ENCODE measurements at places on chromosomes 7 and 10.
A peak's percentile ranks its signal among the peaks of the same experiment; 100 is the strongest.

GRCh38 chr7:104848138-104848990 is 165.6 kb upstream of the KMT2E start:
- DNase-seq, result peak; percentile 69

- peak; percentile 27 for DNase-seq
Measured at GRCh38 chr10:122342293-122343134, 32.0 kb upstream of the PLEKHA1 start.

GRCh38 chr7:30965883-30966282 is 2.1 kb downstream of the GHRHR start:
- DNase-seq, result no peak

GRCh38 chr7:115672024-115672423 is 358.5 kb downstream of the TFEC start:
- no peak for DNase-seq

DNA sequence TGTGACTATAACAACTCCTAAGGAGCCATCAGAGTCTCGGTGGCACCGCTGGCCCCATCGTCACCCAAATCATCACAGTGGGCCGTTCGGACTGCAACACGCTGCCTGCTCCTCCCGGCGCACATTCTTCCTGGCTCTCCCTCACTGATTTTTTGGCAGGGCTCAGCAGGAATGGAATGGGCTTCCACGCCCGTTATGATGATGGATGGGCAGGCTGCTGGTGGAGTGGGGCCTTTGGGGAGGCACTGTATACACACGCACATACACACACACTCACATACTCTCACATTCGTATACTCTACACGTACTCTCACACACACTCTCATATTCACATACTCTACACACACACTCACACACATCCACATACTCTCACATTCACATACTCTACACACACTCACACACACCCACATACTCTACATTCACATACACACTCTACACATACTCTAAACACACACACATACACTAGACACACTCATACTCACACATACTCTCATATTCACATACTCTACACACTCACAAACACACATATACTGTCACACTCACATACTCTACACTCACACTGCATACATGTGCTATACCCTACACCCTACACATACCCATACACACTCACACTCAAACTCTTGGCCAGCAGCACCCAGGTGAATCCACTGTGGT is 99.8 kb downstream of the KCNMA1 start:
- DNase-seq, result no peak

- DNase-seq, result no peak
Measured at GRCh38 chr7:27269455-27269854, 26.9 kb downstream of the EVX1 start.

GRCh38 chr10:60778971-60779796 is 906 bp downstream of the CDK1 start:
- DNase-seq, result no peak

DNA sequence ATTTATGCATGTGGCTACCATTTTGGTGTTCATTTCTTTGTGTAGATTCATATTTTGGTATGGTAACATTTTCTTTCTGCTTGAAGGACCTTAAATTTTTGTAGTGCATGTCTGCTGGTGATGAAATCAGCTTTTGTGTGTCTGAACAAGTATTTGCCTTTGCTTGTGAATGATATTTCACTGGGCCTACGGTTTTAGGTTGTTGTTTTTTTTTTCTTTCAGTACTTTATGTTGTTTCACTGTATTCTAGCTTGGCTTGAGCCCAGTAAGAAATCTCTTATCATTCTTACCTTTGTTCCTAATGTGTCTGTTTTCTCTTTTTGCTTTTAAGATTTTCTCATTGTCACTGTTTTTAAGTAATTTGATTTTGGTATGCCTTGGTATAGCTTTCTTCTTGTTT is 31.9 kb downstream of the SAMD8 start:
- no peak for DNase-seq

GRCh38 chr10:107028236-107028635 is 136.3 kb downstream of the SORCS1 start:
- DNase-seq, result no peak

- DNase-seq, result no peak
Measured at GRCh38 chr10:7205656-7206055, 205.2 kb downstream of the SFMBT2 start.

DNA sequence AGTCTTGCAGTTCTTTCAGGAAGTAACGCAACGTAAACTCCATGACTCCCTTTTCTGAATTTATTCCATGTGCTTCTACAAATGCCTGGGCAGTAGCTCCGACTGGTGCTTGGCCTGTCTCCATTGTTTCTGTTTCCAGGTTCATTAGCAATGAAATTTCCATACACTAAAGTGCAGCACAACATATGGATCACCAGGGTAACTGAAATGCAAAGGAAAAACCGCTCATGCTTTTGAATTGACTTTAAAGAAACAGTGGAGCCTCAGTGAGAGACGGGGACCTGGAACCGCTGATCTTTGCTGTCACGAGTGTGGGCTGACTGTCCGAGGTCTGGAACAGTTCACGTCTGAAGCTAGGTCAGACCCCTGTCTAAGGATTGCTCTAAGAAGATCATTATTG is 126.5 kb upstream of the IGFBP3 start:
- DNase-seq, result no peak

DNA sequence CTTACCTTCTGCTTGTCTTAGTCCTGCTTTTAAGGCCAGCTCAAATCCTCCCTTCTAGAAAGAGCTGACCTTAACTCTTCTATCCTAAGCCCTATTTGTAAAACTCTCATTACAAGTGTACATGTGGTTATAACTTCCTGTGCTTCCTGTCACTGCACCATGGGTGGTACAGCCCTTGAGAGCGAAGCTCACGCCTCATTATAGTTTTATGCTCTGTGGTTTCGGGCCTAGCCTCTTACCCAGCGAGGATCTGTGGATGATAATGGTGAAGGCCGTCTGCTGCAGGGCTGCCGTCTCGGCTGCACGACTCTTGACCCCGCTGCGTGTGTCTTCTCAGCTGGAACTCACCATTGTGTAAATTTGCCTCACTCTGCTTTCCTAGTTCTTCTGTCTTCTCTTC is 74.6 kb downstream of the CUL1 start:
- no peak for DNase-seq

- DNase-seq, result no peak
Measured at GRCh38 chr10:132547421-132547861, 9.9 kb downstream of the INPP5A start.

GRCh38 chr7:90033850-90034249 is 120.4 kb upstream of the STEAP1 start:
- no peak for DNase-seq

GRCh38 chr7:120813546-120814252 is 44.2 kb downstream of the TSPAN12 start:
- DNase-seq, result no peak

- no peak for DNase-seq
Measured at GRCh38 chr10:113302062-113302461, 250.8 kb upstream of the HABP2 start.

DNA sequence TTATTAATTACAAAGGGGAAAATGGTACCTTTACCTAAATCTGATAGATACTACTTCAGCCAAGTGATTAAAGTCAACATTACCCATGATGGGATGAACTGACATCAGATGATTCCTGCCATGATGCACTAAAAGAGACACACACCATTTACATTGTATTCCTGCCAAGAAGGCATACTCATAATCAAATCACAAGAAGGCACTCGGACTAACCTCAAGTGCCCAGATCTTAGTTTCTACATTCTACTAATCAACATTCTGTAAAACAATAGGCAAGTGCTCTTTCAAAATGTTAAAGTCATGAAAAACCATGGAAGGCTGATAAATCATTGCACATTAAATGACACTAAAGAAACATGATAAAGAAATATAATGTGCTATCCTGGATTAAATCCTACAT is 44.4 kb downstream of the SLC35G1 start:
- DNase-seq, result no peak

DNA sequence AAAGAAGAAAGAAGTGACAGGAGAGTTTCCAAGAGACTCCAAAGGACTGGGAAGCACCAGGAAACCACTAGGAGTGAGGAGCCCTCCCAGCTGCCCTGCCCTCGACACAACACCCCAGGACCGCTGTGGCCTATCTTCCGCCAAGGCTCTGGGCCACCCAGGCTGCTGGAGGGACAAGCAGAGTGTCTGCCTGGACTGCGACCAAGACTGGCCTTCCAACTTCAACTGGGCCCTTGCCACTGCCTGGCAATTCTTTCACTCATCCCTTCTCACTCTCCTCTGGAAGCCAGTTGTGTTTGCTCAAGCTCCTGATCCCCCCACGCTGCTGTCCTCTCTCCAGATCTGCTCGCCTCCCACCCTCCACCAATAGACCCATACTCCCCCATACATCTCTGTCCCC is 10.2 kb downstream of the KIAA1549 start:
- no peak for DNase-seq

DNA sequence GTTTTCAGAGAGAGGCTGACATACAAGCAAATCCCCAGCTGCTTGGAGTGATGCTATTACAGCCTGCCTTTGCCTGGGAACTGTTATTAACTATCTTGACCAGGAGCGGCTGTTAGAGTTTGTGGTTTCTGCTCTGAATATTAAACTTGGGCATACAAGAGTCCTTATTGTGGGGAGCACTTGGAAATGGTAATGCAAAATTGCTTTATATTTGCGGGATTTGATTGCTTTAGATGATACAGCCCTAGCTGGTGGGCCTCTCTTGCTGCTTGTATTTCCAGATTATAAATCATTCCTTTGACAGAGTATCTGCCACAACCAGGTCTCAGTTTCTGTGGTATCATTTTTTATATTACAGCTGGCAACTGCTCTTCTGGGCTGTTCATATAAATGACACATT is 101.9 kb upstream of the FAM204A start:
- no peak for DNase-seq

DNA sequence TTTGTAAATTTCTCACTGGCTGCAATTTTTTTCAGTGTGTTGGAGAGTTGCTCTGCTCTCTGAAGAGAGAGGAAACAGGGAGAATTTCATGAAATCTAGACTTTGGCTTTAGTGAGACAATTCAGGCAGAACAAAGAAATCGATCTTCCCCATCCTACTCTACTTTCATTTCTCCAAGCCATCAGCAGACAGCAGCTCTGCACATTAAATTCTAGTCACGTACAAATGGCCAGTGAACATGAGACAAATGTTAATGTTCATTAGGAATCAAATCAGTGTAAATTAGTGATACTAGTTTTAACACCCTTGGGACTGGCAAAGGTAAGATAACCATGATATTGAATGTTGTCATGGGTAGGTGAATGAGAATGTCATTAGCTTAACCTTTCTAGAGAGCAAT is 140.8 kb downstream of the ANLN start:
- no peak for DNase-seq

GRCh38 chr10:71218046-71218650 is 5.8 kb downstream of the UNC5B start:
- peak; percentile 48 for DNase-seq

DNA sequence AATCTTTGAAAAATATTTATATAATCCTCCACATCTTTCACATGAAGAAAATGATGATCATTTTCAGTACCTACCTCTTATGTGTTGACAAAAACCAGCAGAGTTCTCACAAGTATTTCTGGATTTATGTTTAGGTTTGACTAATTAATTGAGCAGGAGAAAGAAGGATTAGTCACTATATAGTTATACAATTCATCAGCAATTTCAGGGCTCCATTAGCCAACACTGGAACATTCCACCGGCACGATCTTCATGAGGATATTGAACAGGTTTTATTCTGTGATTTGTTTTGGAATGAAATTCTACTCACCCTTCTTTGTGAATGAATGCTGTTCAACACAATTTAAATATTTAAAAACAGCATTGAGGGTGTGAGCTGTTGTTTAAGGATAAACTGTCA is 163.2 kb downstream of the SEM1 start:
- DNase-seq, result no peak

GRCh38 chr10:69629897-69630650 is at the start of gene FAM241B:
TSS of gene FAM241B (plus strand) at chr10:69630247. CDS start at chr10:69631744, 1,497 bp downstream.
- peak; percentile 79 for DNase-seq

DNA sequence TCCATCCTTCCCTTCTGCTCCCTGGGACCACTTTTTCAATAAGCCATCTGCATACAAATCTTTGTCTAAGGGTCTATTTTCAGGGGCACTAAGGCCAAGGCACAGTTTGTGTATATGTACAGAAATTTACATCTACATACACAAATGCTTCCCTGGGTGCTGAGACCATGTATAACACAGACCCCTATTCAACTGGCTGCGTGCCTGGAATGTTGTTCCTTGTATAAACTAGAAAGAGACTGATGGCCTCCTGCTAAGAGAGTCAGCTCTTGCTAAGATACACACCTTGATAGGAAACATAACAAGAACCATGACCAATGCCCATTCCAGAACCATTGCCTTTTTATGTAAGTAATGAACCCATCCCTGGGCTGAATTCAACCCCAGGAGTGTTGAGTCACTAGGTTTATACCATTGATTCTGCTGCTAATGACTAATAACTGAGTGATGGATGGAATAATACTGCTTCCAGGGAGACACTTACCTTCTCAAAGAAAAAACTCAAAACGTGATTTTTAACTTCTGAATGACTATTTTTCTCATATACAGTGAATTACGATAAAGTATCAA is 290.7 kb downstream of the FGFR2 start:
- no peak for DNase-seq

- no peak for DNase-seq
Measured at GRCh38 chr7:27213433-27214238, 13.7 kb upstream of the HOXA13 start.

DNA sequence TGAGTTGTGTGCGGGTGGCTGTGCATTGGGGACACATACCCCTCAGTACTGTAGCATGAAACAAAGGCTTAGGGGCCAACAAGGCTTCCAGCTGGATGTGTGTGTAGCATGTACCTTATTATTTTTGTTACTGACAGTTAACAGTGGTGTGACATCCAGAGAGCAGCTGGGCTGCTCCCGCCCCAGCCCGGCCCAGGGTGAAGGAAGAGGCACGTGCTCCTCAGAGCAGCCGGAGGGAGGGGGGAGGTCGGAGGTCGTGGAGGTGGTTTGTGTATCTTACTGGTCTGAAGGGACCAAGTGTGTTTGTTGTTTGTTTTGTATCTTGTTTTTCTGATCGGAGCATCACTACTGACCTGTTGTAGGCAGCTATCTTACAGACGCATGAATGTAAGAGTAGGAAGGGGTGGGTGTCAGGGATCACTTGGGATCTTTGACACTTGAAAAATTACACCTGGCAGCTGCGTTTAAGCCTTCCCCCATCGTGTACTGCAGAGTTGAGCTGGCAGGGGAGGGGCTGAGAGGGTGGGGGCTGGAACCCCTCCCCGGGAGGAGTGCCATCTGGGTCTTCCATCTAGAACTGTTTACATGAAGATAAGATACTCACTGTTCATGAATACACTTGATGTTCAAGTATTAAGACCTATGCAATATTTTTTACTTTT is 1.8 kb downstream of the DDIT4 start:
- no peak for DNase-seq

GRCh38 chr7:19623676-19624075 is 85.2 kb downstream of the POLR1F start:
- DNase-seq, result no peak

DNA sequence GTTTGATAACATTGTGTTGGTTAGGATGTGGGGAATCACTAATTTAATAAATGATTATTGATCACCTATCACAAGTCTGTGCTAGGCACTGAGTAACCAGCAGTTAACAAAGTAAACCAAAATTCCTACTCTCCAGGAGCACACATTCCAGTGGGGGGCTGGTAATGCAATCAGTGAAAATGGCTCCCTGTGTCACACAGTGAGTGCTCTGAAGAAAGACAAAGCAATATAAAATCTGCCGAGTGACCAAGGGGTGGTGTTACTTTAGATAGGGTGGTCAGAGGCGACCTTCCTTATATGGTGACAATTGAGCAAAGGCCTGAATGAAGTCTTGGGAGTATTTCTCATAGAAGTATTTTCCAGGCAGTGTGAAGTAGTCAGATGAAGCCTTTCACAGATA is 13.6 kb upstream of the SMC3 start:
- DNase-seq, result no peak

Data from BE2C (cell line).